ENCODE measurements at places on chromosomes 6 and 20.

DNA sequence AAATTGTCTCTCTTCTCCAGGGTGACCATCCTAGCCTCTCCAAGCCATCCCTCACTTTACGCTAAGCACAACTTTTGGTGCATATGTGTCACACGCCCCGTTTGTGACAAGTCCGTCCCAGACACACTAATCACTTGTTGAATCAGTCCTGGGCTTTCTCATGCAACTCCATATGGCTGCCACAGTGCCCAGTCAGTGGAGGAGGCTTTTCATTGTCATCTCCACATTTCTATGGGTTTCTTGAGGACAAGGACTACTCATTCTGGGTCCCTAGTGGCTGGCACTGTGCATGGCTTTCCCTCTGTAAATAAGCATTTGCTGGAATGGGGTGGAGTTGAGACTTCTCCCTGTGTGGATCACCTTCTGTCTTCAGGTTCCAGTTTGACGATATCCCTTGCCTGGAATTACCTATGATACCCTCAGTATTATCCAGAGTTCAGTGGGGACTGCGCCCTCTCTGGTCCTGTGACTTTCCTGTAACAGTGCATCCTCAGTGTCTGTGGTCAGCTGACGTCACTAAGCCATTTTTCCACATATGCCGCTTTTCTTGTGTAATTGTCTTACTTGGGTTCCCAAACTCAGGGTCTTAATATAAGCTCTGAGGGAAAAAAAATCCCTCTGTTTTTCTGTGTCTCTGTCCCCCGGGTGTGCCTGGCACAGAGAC lies 59.8 kb upstream of the MYL9 start:
- DNase-seq: no peak

GRCh38 chr6:155883334-155883731 lies 427.7 kb upstream of the NOX3 start:
- no peak for DNase-seq

DNA sequence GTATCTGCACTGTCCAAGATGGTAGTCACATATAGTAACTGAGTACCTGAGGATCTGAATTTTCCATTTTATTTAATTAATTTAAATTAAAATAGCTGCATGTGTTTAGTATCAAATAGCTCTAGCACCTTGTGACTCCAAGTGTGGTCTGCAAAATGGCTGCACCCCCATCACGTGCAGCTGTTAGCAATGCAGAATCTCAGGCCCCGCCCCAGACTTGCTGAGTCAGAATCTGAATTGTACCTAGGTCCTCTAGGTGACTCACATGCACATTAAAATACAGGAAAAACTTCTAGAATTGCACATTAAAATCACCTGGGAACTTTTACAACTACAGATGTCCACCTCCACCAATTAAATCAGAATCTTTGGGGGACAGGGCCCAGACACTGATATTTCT lies 19.2 kb upstream of the FAM83C start:
- DNase-seq: no peak

- DNase-seq: no peak
Observed at GRCh38 chr6:169949511-169950097, 198.2 kb downstream of the ERMARD start.

- DNase-seq: peak; percentile 43
Observed at GRCh38 chr6:112780498-112781096, 433.5 kb downstream of the RFPL4B start.

DNA sequence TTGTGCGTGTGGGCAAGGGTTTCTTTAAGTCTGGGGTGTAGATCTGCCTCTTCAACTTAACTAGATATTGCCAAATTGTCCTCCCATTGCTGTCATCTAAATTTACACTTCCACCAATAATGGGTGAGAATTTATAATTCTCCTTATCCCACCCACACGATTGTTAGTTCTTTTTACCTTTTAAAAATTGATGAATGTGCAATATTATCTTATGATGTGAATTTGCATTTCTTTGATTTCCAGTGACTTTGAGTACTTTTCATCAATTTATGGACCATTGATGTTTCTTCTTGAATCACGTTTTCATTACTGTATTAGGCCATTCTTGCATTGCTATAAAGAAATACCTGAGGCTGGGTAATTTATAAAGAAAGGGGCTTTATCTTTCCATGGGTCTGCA lies 17.2 kb upstream of the TPD52L1 start:
- no peak for DNase-seq

DNA sequence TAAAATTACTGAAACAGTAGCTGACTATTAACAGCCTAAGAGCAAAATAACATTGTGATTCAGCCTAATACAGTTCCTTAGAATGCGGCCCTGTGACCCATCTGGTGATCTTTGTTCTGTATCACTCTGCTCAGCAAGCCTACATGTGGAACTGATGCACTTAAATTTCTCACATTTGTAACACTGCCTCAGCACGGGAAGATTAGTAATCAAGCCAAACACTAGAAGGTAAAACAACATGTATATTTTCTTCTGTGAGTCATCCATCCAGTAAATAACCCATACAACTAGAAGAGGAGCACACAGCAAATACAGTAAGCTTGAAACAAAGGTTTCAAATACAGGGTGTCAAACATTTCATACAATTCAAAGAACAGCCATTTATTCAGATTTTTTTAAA lies 189.7 kb upstream of the NOX3 start:
- no peak for DNase-seq

DNA sequence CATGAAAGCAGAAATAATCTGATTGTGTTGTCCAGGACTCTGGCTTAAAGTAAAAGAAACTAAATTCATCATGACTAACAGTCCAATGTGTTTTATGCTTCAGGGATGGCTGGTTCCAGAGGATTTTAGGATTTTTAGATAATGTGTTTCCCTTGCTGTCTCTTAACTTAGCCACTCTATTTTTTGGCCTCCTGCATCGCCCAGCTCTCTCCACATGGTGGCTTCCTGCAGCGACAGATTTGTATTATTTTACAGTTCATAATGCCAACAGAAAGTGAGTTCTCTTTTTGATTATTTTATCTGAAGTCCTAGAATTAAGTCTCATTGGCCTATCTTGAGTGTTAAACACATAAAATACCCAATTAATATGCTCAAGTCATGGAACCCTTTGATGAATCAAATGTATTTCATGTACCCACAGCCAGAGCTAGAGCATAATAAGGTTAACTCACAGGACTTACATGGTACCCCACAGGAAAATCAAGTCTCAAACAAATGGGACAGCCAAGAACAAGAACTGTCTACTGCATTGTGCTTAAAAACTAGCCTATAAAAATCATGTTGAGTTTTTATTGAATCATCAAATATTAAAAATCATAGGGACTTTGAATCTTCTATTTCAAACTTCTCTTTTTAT lies 582.5 kb downstream of the DOK5 start:
- no peak for DNase-seq

- no peak for DNase-seq
Observed at GRCh38 chr6:22250486-22250885, 46.4 kb downstream of the PRL start.

DNA sequence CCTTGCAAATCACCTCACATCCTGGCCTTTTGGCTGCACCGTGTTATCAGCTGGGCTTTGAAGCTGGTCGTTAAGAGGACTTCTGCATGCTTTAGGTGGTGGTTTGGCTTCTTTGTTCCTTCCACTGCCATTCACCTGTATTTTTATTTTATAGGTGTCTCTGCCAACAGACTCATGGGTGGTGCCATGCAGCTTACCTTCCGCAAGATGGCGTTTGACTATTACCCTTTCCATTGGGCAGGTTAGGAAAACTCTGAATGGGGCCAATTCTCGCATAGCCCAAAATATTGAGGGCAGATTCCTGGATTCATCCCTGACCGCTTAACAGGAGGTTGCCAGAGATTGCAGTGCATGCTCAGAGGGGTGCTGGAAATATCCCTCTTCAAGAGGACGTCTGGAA lies 32.4 kb downstream of the TAF11 start:
- DNase-seq: no peak

GRCh38 chr20:45545754-45546453 lies 1.3 kb downstream of the EPPIN start:
- DNase-seq: no peak

GRCh38 chr6:52634211-52634610 lies 36.7 kb upstream of the TMEM14A start:
- no peak for DNase-seq

DNA sequence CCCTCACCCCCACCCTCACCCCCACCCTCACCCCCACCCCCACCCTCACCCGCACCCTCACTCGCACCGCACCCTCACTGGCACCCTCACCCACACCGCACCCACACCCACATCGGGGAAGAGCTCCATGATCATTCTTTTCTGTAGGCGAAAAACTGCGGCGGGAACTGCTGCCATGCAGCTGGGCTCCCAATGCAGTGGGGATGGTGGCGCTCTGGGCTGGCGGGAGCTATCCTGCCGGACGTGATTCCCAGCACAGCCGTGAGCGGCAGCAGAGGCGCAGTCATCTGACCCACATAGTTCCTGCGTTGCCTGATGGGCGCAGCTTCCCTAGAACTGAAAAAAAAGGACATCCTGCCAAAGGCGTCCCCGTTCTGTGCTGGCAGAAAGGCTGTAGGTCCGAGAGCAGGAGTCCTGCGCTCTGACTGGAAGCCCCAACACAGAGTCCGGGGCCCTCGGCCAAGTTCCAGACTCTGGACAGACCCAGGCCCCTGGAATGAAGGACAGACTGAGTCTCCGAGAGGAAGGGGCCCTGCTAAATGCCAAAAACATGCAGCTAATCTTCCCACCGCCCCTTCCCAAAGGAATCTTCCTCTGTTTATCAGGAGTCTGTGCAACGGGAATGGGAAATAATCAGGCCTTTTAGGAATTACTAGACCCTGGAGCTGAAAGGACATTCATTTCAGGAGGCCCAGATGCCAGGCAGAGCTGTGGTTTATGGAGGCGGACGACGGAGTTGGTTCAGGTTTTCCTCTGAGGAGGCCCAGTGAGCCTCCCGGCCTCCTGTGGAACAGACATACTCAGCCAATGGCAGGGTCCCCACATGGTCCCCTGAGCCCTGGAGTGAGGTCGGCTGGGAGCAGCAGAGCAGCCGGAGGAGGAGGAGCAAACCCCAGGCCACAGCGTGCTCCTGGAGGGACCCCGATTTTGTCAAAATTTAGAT lies 14.1 kb upstream of the TCFL5 start:
- DNase-seq: peak; percentile 76

GRCh38 chr6:166603043-166603690 lies 16.7 kb upstream of the RAMACL start:
- no peak for DNase-seq

- DNase-seq: no peak
Observed at GRCh38 chr6:157174731-157175130, 148.6 kb downstream of the TMEM242 start.

DNA sequence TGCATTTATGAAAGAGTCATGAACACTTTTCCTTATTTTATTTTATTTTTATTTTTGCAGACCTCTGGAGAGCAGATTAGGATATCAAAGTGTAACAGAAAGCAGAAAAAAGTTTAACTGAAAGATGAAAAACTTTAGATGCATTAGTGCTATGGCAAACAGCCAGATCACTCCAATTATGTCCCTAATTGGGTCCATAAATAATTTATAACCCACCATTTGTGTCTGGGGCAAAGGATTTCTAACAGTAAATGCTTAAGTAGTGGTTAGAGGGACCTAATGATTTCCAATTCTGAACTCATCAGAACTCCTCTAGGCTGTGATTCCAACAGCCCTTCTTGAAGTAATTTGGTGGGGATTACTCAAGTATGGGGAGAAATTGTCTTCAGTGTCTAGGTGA lies 93.7 kb upstream of the PROKR2 start:
- no peak for DNase-seq

GRCh38 chr6:41728073-41728936 lies 7.1 kb downstream of the TFEB start:
- DNase-seq: peak; percentile 71

GRCh38 chr6:159533568-159533967 lies 159.5 kb downstream of the SOD2 start:
- no peak for DNase-seq

- no peak for DNase-seq
Observed at GRCh38 chr6:109052018-109052651, 42.5 kb downstream of the SESN1 start.
